ENCODE measurements at places on chromosomes 3 and 15.

DNA sequence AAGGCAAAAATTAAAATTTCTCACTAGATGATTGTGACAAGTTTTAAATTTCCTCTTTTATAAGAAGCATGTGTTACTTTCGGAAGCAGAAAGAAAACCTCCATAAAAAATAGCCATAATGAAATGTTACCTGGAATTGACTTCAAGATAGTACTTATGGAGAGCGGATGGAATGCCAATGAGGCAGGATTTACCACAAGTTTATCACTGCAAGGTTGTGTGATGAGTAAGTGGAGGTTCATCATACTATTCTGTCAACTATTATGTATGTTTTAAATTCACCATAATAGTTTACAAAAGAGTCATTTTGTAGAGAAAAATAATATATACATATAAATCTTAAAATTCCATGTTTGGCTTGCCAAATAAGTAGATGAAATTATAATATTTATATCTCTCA lies 230.3 kb downstream of the SCAPER start:
- DNase-seq = no peak

DNA sequence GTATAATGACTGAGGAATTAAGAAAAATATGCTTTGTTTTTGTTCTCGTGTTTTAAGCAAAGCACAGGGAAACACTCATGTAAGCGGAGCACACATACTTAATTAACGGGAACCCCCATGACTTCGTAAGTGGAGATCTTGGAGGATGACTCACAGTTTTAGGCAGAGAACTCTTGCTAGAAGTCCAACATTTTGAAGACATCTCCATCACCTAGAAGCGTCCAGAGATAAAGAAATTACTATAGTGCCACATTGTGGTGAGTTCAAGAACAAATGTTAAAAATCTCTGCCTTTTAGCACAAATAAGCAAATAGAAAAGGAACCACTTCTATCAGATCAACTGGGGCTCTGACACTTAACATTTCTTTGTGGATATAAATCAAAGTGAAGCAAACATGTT lies 194.1 kb upstream of the ARHGEF26 start:
- DNase-seq = no peak

DNA sequence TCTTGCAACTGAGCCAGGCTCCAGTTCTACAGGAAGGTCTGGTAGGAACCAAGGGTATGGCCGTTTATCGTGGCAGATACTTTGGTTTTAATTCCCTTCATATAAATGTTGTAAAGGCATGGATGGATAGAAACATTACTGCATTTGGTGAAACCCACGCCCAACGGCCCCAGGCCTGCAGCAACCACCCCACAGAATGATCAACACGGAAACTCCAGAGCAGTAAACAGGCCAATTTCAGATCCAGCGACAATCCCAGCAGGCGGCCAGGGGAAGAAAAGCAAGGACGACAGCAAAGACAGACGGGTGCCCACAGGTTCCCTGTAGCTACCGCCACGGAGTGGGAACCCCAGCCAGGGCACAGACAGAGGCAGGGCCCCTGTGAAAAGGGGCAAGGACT lies 32.6 kb upstream of the PCSK6 start:
- no peak for DNase-seq

GRCh38 chr15:89680282-89680873 lies 1.2 kb upstream of the PLIN1 start:
- DNase-seq = peak; percentile 71

DNA sequence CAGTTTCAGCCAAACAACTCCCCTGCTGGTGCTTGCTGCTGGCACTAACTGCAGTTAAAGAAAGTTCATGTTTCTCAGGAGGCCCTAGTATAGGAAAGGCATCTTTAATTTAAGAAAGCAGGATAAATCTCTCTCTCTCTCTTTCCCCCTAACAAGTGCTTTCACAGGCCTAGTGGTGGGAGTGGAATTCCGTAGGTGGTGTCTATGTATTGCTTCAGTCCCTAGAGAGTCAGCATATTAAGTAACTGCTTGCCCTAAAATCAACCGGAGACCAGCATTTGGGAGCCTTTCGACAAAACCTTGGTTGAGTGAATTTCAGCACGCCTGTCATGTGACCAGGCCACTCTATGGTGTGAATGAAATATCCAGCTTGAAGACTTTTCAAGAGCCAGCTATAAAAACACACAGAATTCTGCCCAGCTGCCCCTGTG lies 169.2 kb upstream of the TGFBR2 start:
- DNase-seq = peak; percentile 57

DNA sequence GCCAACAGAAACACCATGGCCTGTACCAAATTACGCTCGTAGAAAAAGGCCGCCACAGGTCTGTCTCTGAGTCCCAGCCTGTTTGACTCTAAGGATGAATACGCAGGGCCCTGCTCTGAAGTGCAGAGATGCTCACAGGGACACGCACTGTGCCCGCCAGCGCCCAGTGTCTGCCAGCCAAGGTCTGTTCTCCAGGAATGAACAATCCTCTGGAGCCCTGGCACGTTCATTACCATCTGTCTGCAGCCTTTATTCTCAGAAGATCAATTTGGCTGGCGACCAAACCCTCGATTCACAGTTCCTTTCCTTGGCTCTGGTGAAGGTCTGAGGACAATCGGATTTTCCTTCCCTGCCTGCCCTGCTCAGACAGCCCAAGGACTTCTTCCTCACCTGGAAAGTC lies 66.3 kb downstream of the NIPA2 start:
- DNase-seq = no peak

DNA sequence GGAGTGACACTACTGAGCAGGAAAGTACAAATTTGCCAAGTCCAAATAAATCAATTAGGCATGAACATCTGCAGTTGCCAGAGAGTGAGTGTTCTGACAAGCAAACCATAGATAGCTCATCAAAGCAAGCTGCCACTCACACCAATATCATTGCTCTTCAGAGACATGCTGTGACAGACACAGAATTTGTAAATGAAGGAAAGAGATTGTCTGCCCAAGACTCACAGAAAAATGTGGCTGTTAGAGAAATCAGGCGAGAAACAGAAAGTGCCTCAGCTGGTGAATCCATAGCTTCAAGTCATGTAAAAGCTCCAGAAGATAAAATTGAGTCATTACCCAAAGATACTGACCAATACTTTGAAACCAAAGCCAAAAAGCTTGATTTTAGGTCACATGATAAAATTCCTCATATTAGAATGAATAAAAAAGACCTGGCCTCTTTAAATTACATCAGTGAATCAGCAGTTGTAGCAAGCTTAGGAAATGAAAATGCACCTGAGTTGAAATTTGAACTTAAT lies 50.8 kb downstream of the CRYBG3 start:
- no peak for DNase-seq

Data from sciatic nerve (tissue), 2 donors.